ENCODE measurements at places on chromosomes 3 and 15.

DNA sequence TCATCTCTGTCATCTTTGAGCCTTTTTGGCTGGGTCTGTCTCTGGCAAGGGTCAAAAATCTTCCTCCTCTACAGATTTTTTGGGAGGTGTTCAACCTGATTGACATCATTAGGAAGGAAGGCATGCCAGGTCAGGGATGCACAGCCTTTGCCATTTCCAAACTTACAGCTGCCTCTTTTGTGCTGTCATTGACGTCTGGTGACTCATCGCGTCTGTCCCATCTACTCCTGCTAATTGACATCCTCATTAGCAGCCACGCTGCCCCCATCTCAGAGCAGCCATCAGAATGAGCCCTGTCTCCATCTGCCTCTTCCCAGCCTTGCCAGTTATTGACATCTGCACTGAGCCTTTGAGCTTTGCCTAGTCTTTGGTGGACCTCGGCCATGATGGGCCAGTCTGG is 53.0 kb downstream of the PDIA5 start:
- no peak for ATAC-seq

- no peak for ATAC-seq
Measured at GRCh38 chr3:140715035-140715434, 37.2 kb downstream of the TRIM42 start.

GRCh38 chr15:62994439-62994838 is 48.1 kb upstream of the TPM1 start:
- no peak for ATAC-seq

- ATAC-seq: no peak
Measured at GRCh38 chr15:75230016-75230343, 28.2 kb upstream of the GOLGA6C start.

GRCh38 chr3:144763878-144764454 is 792.3 kb downstream of the DIPK2A start:
- ATAC-seq: peak; percentile 60

DNA sequence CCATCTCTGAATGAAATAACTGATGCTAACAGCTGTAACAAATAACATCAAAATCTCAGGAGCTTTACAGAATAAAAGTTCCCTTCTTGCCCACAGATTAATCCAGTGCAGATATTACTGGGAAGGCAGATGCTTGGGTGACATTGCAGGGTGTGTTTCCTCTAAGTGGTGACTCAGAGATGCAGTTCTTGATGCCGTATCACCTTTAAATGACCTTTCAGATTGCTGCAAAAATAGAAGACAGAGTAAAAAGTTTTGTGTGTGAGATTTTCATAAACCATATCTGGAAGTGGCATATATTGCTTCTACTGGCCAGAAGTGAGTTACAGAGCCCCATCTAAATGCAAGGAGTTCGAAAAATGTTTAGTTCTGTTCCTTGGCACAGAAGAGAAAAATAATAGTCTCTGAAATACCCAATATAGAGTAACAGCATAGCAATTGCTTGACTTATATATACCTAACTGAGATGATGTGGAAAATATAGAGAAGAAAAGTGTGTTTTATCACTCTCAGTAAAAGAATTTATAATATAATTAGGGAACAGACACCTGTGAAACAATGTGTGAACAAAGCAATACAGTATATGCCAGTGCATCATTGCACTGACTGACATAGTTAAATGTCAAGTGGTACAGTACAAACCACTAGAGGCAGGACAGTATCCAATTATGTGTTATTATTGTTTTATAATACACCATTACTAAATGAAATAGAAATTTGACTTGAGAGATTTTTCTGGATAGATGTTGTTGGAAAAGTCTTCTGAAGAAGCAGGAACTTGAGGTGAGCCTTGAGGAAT is 430.7 kb upstream of the CBLB start:
- ATAC-seq: peak; percentile 92

GRCh38 chr3:21466476-21466875 is 284.5 kb downstream of the ZNF385D start:
- ATAC-seq: no peak

- peak; percentile 88 for ATAC-seq
Measured at GRCh38 chr3:24299806-24300626, 194.6 kb downstream of the THRB start.

GRCh38 chr3:117998071-117998470 is 1036.6 kb downstream of the IGSF11 start:
- peak; percentile 16 for ATAC-seq

DNA sequence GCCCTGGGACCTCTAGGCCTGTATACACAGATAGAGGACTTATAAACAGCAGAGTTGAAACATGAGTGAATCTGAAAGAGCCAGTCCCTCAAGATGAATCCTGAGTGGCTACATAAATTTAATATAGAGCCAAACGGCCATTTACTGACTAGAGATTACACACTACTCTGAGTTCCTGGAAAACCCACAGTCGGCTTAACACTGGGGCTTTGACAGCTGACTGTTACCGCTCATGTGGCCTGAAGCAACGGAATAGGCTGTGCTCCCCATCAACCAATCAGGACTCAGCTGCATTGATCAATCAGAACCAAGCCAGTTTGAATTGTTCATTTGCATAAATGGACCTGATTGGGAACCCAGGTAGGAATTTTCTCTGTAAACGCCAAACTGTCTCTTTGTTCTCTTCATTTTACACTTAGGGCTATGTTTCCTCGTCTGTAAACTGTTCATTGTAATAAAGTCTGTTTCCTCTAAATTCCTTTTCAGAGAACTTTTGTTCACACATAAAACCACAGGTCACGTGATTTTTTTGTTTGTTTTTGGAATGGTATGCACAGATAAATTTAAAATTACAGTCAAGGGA is 40.5 kb downstream of the CCNL1 start:
- ATAC-seq: no peak

- no peak for ATAC-seq
Measured at GRCh38 chr3:138946663-138947494, at the start of the genes FOXL2 and FOXL2NB. Gene FOXL2, minus strand, starts transcription at chr3:138947137. Its CDS starts 415 bp downstream, at chr3:138946722. Gene FOXL2NB, plus strand, starts transcription at chr3:138947217. Its CDS starts 148 bp downstream, at chr3:138947365.

DNA sequence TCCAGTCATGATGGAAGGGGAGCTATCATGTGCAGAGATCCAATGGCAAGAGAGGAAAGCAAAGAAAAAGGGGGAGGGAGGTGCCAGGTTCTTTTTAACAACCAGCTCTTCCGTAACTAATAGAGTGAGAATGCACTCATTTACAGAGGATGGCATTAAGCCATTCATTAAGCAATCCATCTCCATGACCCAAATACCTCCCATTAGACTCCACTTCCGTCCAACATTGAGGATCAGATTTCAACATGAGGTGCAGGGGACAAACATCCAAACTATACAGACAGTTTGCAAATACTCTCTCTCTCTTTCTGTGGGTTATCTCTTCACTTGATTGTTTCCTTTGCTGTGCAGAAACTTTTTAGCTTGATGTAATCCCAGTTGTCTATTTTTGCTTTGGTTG is 21.2 kb downstream of the ZDHHC23 start:
- ATAC-seq: no peak

DNA sequence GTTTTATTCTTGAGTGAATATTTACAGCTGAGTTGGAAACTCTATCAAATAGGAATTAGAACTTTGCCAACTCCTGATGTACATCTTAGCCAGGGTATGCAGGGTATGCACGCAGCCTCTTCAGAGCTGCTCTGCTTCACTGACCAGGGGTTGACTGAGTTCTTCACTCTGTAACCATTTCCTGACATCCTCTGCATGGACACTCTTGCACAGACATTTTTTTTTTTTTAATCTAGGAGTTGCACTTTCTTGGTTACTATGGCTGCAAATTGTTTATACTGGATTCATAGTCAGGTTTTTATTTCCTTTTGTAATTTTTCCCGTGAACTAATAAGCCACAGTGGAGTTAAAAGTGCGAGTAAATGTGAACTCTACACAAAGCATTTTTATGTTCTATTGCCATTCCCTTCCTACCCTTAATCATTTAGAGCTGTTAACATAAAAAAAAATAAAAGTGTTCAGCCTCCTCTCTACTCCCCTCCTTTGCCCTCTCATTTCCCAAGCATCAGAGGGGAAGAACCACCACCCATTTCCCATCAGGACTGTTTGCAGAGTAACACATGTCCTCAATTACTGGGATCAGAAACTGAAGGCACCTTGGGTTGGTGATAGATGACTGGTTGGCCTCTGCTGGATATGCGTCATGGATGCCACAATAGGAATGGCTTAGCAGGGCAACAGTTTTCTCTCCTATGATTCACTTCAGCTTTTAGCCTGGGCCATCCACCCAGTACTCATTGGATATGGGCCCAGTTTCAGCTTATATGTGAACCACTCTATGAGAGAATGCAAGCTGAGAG is 54.0 kb downstream of the DUT start:
- ATAC-seq: peak; percentile 92

GRCh38 chr15:101318147-101318819 is 23.2 kb upstream of the SNRPA1 start:
- no peak for ATAC-seq

DNA sequence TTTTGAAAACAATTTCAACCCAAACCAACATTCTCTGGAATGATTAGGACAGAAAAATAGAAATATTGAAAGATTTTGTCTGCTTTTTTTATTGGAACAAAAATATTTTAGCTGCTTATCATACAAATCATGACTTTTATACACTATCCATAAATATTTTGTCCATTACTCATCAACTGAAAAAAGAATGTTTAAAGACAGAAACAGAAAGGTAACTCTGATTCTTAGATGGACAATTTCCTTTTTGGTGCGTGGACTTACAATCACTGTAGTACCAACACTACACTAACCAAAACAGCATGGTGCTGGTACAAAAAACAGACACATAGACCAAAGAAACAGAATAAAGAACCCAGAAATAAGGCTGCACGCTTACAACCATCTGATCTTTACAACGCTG is 582.8 kb upstream of the CCDC54 start:
- no peak for ATAC-seq

- no peak for ATAC-seq
Measured at GRCh38 chr15:74243431-74243830, 7.3 kb downstream of the CCDC33 start.

DNA sequence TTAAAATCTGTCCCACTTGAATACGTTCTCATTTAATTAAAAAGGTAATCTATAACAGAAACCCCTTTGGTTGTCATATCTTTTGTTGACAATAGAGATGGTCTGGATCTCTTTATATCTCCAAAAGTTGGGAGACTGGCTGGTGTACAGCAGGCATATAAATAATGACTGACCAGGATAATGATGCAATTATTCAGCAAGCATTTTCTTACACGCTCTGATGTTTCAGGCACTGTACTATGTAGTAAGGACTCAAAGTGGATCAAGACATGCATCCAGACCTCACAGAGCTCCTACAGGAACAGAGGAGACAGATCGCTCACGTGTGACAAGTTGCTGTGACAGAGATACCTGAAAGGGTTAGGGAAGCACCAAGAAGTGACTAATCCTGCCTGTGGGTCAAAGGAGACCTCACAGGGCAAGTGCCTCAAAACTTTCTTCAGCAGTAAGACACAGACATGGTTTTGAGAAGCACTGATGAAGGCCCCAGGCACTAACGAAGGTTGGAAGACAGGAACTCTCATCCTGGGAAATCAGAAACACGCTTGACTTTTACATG is 25.7 kb downstream of the VPS39 start:
- no peak for ATAC-seq

DNA sequence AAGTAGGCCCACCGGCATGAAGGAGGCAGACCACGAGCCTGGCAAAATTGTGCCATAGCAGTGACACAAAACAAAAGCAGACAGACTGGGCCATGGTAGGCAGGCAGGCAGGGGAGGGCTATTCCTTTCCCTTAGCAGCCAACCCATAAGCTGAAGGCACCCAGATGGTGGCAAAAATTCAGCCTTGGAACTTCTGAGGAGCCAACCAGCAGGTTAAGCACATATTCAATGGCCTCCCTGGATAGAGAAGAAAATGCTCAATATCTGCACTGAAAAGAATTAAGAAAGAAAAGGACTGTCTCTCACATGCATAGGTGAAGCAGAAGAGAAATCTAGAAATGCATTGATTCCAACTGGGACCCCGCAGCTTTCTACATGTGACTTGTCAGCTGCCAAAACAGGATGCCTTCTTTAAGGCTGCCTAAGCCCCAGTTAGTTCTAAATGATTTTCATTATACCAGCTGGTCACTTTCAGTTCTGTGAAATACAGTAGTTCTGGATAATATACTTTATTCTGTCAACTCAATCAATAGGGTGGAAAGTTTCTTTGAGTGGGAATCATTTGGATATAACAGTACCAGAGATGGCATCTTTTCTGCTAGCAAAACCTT is 2.7 kb downstream of the PRICKLE2 start:
- ATAC-seq: no peak

DNA sequence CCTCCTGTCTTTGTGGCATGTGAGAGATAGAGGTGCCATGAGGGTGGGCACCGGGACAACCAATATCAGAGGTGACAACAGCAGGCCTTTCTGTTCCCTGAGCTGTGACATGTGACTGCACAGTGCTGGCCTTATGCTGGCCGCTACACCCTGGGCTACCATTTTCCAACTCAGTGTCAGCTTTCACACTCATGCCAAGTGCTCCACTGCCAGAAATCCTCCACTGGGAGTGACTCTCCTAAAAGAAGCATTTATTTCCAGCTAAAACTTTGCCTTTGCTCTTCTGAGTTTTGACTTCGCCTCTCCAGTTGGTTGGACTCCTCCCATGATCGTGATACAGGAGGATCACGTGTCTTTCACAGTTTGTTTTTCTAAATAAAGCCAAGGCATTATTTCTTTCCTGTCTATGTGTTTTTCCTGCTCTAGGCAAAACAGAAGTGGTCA is 31.4 kb downstream of the CA12 start:
- ATAC-seq: no peak

- no peak for ATAC-seq
Measured at GRCh38 chr15:65783872-65784271, 8.2 kb downstream of the DENND4A start.

DNA sequence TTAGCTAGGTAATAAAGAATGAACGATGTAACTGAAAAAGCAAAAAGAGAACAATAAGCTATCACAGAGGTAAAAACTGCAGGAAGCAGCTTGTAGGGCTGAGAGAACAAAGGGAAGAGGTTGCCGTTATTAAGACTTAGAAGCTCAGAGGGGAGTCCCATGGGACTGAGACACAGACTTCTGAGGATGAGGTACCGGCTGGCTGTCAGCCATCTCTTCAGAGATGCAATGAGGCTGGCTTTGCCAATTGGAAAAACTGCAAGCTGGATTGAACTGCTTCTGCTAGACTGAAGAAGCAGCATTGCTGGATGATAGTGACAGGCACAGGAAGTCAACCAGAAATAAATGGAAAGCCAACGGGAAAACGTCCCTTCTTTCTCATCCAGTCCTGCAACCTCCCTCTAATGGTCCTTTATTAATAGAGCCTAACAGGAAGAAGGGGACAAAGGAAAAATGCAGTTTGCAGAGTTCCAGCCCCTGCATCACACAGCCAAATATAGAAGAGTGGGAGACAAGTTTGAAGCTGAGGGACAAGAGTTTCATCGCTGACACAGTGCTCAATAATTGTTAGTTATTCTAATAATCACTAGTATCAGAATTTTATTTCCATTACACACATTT is 21.1 kb upstream of the KLHL6 start:
- no peak for ATAC-seq

GRCh38 chr3:148914936-148915690 is 50.0 kb downstream of the CPA3 start:
- no peak for ATAC-seq

All from SK-N-SH treated with all-trans-retinoic acid at 6 μM for 48 hours (cell line).